ENCODE measurements at places on chromosomes 3 and 15.

GRCh38 chr3:65433480-65433879 lies 605.2 kb downstream of the MAGI1 start:
- no peak for DNase-seq

DNA sequence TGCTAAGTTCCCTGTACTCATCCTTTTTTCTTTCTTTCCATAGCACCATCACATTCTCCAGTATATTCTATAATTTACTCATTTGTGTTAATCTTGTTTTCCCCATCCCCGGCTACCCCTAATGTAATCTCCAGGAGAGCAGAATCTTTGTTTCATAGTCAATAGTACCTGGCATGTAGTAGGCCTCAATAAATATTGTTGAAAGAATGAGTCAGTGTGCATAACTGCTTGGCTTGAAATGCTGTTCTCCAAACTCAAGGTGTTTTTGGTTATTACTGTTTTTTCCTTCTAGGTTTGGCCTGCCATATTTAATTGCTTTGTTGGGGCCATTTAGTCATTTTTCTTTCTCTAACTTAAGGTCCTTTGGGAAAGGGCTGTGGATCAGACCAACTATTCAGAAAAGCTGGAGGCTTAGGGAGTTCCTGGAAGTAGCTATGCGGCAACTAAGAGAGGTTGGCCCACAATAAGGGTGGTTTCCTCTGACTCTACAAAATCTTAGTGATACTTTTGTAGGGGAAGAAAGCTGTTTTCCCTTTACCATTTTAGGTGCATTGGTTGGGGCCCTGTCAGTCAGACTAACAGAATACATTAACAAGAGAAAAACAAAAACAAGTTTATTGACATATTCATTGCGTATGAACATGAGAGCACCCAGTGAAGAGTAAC lies 28.4 kb downstream of the KAT2B start:
- DNase-seq, result no peak

DNA sequence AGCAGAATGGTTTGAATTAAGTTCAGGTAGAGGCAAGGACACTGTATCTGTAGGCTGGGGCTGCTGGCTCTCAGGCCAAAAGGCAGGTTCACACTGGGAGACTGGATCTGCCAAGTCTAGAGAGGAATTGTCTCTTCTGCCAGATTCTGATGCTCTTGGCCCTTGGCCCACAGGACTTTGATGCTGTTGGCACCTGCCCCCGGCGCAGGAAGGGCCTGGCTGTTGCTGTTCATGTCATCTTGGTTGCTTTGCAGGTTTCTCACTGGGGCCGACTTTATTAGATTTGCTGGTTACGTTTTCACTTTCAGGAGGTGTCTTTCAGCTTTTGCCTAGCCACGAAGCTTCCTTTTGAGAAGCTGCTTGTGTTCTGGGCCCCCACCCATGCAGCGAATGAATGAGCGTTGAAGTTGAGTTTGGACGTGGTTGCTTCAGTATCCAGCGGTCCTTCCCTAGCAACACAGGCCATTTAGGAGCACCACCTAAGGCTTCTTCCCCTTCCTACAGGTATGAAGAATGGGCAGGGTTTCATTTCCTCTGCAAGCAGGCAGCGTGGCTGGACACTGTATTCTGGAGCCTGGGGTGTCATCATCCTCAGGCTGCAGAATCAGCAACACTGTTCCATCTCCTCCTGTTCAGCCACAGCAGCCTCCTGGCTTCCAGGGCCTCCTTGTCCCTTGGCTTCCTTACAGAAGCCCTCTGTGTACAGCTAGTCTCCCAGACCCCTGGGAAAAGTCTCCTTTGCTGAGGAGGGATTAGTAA lies 65.6 kb upstream of the PRR23C start:
- DNase-seq, result peak; percentile 66

DNA sequence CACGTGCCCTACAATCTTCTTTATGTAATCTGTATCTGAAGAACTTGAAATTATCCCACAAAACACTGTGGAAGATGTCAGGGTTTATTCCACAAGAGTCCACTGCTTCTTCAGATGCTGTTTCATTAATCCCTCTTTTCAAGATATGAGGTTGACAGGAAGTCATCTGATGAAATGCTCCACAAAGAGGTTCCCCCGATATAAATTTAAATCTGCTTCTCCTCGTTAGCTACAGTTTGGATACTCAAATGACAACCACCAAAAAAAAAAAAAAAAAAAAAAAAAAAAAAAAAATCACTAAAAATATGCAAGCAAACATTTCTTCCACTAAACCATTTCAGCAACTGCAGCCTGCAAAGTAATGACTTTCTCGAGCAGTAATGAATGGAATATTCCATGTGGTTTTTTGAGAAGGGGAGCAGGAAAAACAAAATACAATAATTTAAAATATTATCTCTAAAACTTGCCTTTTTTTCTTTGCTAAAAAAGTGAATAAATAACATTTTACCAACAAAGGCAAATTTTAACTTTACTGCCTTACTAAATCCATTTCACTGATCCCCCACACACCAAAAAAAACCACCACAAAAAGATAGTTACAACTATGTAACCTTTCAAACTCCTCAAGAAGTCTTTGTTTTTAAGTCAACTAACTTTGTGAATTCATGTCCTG lies 37.8 kb downstream of the DLG1 start:
- no peak for DNase-seq

GRCh38 chr3:194139071-194139813 lies 3.3 kb downstream of the HES1 start:
- no peak for DNase-seq

- no peak for DNase-seq
These were observed 77.8 kb downstream of the NBEAL2 start for GRCh38 chr3:47057212-47057671.
